ENCODE measurements at places on chromosomes 7 and 10.

DNA sequence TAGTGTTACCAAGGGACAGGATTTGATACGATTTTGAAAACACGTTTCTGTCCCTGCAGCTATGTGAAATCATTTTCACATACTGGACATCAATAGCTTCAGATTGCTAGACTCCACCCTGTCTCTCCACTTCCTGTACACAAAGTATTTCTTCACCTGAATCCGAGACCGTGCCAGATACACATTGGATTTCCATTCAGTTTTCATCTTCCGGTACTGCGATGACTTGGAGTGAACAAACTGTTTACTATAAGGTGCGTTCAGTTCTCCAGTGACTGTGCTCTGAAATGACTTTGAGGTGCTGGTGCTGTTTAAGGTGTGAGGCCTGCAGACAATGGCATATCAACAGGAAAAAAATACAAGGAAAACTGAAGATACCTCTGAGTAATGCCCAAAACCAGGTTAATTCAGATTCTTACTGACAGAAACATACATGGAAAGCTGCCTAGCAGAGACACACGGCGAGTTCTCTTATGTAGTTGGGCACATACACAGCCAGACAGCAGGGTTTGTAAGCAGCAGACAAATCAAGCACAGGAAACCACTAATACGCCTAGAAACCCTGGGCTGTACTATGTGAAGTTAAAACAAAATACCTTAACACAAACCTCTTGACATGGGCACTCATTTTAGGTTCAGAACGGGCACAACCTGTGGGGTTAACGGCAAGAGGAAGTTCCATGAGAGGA, 119.2 kb downstream of the GALNT11 start:
- DNase-seq, result no peak

DNA sequence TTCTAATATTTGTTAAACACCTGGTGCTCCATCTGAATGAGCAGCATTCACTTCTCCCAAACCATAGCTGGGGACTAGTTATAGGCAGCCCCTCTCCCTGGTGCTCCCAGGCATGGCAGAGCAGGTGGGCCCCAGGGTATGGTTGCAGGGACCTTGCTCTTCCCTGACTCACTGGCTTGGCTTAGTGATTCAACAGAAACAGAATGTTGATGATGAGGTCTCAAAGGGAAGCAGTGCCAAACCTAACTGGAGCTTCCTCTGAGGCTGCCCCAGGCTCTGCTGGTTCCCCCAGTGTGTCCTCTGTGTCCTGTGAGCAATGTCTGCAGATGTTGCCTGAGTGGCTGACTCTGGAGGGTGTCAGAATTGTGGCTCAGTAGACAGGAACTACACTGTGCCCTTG, 3.7 kb downstream of the GPR26 start:
- DNase-seq, result no peak

DNA sequence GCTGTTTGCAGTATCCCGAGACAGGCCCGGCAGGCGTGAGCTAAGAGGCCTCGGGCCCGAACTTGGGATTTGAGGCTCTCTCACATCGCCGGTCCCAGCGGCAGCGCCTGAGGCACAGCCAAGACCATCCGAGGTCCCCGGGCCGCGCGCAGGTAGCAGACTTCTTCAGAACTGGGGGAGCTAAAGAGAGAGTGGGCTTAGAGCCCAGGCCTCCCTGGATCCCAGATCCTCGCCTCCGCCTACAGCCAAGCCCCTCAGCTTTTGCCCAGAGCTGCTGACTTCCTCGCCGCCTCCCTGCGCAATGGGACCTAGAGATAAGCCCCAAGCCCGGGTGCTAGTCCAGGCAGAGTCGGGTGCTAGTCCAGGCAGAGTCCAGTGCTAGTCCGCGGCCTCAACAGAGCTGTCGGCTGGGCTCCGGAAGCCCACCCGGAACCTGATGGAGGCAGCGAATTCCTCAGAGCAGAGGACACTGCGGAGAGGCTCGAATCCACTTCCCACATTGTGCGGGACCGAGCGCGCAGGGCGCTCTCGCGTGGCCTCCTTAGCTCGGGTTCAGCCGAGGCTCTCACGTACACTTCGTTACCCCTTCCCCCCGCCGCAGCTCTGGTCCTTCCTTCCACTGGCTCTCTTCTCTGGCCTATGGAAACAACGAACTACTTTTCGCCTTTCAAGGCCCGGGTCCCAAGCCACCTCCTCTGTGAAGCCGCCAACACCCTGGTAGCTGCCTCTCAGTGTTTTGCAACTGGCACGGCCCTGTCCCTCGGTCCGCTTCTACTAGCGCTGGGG, 5.8 kb downstream of the LBX1 start:
- no peak for DNase-seq

DNA sequence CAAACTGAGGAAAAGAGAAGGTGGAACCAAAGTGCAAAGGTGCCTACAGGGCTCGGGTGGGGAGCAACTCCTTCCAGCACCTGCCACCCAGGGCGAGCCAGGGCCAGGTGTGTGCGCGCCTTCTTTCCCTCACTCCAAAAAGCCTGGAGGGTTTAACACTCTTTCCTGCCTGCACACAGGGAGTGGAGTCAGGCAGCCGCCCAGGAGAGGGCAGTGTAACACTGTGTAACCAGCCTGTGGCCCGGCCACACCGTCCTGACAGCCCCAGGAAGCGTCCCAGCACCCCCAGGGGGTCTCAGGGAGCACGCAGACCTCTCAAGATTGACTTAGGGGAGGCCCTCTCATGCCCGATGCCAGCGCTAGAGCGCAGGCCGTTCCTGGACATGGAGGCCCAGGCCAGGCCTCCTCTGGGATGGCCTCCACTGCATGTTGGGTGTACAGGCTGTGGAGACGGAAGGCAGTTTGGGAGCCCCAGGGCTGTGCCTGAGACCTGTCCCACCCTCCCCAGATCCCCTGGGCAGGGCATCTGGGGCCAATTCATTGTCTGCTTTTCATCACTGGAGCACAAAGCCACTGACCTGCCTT, 13.4 kb downstream of the BRI3 start:
- DNase-seq, result no peak

GRCh38 chr7:916291-916941, 38.1 kb downstream of the ADAP1 start:
- DNase-seq, result no peak

DNA sequence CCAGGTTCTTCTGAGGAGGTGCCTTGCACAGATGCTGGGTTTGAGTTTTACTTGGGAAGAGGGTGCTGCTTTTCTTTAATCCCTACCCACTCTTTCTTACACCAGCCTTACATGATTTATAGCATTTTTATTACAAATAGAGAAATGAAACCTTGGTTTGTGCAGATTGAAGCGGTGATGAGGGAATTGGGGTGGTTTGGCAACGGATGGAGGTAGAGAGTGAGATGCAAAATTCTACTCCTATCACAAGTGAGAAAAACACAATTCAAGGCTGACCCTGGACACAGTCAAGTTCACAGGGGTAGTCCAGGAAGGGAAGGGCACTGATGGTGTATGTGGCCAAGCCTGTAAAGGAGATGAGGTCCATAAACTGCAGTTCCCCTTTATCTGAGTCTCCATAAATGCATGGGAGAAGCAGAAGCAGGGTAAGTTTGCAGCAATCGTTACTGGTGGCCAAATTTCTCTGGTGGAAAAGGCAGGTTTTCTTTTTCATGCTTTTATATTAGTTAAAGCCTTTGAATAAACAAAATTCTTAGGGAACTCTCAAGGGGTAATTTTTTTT, 214.3 kb downstream of the JAZF1 start:
- no peak for DNase-seq

DNA sequence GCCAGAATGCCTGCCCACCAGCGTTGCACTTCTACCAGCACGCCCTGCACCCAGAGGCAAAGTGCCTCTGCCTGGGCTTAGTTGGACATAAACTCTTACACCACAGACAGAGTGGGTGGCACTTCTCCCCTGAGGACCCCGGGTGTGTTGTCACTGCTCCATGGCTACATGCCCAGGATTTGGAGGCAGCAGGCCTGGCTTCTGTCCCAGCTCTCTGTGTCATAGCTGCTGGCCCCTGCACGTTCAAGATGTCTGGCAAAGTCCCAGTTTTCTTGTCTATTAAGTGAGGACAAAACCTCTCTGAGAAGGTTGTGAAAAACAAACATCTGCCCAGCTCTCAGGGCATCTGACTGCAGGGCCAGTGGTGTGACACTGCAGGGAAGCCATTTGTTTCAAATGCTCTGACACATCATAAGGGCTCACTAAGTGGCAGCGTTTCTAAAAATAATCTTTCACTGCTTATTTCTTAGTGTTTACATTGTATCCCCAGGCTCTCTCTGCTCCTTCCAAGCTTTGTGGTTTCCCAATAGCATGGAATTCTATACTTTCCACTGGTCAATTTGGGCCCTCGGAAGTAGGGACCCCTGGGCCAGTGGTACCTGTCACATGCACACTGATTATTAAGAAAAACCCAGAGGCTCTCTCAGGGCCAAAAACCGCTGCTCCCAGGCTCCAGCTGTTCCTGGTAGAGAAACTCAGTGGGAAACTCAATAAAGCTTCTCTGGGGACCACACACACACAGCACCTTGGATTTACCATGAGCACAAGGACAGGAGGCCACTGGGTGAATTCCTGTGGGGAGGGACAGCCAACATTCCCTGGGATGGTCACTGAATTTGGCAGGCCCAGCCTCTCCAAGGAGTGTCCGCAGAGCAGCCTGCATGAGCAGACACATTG, 86.2 kb upstream of the ANLN start:
- DNase-seq, result no peak

GRCh38 chr7:51246258-51247245, 70.1 kb downstream of the COBL start:
- no peak for DNase-seq

GRCh38 chr7:115475761-115476385, 554.0 kb downstream of the MDFIC start:
- DNase-seq, result no peak

DNA sequence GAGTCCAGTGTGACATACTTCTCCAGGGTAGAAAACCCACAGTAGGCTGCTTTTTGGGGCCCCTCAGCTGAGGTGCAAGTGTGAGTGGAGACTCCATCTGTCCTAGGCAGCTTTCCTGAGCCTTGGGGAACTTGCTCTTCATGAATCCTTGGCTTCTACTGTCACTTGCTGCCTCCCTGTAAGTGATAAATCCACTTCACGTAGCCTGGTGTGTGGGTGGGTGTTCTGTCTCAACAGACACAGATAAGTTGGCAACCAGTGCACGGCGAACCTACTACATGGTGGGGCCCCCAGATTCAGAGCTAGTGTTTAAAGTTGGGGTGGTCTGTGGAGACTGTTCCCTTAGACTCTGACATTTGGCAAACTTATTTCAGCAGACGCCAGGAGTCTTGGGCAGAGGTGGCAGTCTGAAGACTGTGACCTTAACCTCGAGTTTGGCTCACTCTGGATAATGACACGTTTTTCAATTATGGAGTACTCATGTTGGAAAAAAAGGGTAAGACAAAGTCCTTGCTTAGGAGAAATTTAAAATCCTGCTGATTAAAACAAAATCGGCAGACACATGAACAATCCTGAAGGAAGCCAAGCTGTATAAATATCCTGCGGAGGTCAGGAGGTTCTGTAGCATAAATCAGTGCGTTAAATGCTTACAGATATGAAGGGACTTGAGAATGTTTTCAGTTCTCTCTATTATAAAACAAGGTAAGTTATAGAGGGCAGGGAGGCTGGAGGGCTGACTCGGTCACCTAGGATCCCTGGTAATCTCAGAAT, 376.9 kb downstream of the PHTF2 start:
- no peak for DNase-seq
